Osteocyte (in vitro differentiated cells): ENCODE measurements at places on chromosomes 3 and 15.

DNA sequence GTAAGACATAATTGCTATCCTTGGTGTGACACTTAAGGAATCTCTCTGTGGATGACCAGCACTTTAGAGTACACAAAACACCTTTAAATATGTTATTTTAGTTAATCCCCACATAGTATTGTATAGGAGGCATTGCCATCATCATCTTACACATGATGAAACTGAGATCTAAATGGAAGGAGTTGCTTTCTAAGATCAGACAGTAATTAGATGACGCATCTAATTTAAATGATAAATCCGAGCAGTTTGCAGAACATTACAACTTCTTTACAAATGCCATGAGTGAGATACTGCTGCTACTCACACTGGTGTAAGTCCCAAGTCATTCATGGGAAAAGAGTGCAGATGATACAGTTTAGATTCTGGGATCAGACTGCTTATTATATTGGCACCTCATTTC, 431.9 kb downstream of the MFSD1 start:
- no peak for DNase-seq

- DNase-seq: no peak
Measured at GRCh38 chr15:41993472-41994170, 21.3 kb upstream of the EHD4 start.

- no peak for DNase-seq
Measured at GRCh38 chr3:119362010-119362409, 67.8 kb downstream of the ARHGAP31 start.

DNA sequence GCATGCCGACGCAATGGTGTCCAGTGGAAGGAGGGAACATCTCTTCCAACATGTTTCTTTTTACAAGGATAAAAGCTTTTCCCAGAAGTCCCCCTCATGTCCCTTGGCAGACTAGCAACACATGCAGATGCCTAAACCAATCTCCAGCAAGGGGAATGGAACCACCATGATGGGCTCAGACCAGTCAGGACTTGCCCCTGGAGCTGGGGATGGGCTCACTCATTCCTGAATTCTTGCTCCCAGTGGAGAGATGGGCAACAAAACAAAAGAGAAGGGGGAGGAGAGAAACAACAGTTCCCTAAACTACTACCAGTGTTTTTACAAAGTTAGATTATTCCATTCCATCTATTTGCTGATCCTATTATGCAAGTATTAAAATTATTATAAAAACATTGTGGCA, 76.8 kb upstream of the OXTR start:
- no peak for DNase-seq

DNA sequence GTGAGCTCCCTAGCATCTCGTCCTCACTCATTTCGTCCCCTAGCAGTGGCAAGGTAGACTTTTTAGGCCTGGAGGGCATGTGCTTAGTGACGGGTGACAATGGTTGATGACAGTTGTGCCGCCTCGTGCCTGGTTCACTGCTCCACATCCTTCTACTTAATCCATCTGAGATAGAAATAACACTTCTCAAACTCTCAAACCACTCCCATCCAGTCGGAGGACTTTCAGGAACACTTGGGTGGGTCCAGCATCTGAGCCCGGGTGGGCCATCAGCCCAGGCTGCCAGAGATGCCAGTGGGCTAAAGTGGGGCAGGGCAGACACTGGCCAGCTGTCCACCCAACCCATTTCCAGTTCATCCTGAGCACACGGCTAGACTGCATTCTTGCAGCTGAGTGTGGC, 79.7 kb upstream of the SMAD3 start:
- DNase-seq: peak; percentile 66

GRCh38 chr15:33402600-33402999, 91.8 kb downstream of the RYR3 start:
- DNase-seq: no peak
